Foreskin keratinocyte (primary cell): ENCODE measurements at places on chromosomes 16 and 17. TPM values are rescaled to one million over a fixed set of nuclear protein-coding genes. Genes with fewer than 3 reads are reported as not detected.

DNA sequence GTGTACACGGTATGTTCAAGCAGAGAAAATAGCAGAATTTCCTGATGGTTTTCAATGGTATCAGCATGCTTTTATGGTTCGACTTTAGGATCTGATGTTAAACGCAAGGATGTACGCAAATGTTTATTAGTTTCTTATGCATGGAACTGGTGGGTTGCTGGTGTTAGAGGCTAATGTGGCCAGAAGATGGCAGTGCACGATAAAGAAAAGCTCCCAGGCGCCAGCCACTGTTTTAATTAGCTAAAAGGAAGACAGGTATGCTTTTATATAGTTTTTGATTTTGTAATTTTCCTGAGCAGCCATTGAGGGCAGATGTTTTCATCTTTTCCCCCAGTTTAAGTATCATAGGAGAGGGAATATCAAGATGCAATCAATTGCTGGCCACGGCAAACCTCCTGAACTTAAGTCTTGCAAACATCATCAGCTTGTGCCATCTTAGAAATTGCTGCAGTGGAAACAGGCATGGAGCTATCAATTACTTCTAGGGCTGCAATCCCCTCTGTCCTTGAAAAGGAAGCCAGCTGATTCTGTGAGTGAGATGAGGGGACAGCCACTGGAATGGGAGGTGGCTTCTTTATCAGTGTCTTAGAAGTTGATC is 648.5 kb upstream of the RBFOX1 start:
- no peak for DNase-seq

GRCh38 chr17:28178800-28179199 is 136.3 kb downstream of the NLK start:
- DNase-seq, result no peak

DNA sequence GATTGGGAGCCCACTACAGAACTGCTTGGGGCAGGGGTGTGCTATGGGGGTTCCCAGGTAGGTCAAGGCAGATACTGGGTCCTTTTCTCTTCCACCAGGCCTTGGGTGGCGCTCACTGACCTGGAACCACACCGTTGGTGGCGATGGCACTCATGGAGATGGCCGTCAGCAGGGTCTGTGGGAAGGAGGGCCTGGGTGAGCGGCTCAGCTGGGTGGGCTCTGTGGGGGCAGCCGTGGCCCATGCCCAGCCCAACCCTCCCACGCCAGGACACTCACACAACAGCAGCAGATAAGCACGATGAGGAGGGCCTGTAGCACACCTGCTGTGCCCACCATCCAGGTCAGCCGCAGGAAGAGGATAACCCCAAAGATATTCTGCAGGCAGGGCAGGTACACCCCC is 10.8 kb downstream of the SLC12A4 start:
- DNase-seq, result no peak

GRCh38 chr16:30895627-30896260 is 670 bp upstream of the CTF1 start:
- DNase-seq, result no peak

GRCh38 chr17:57170866-57171265 is 85.5 kb upstream of the MSI2 start:
- no peak for DNase-seq

GRCh38 chr16:19997264-19997663 is 76.4 kb downstream of the GPR139 start:
- no peak for DNase-seq

DNA sequence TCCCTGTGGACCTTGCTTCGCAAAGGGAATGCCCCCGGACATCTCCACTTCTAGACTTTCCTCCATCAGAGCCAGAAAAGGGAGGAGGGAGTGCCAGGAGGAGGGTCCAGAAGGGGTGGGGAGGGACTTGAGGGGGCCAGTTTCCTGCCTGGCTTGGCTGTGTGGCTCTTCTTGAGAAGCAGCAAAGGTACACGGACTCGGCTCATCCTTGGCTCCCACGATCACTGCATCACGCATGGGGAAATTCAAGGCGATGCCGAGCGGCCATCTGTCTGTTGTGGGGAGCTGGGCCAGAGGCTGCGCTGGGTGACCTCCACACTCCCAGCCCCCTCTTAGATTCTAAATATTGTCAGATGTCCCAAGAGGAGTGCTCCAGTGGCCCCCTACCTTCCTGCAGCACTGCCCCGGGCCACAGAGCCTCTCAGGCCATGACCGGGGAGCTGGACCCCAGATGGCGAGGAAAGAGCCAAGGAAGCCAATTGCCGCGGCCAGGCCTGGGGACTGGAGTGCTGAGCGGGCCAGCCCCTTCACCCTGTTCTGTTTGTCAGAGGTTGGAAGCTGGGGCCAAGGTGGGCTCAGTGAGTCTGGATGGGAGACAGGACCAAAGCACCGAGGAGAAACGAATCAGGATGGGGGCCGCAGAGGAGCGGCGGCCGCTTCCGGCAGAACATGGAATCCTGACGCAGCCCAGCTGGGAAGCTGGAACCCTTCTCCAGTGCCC is 104.5 kb downstream of the RBFOX3 start:
- no peak for DNase-seq

GRCh38 chr17:7440113-7440833 is 961 bp downstream of the FGF11 start:
- DNase-seq, result no peak

- no peak for DNase-seq
Measured at GRCh38 chr16:58114827-58115825, 14.1 kb downstream of the CFAP20 start.

- DNase-seq, result peak; percentile 70
Measured at GRCh38 chr17:28282596-28282995, 36.4 kb upstream of the TMEM97 start.

The CRYM gene
- total RNA-seq, result not detected in 2 replicates

The RTN4RL1 gene
- total RNA-seq, result 2.6 and 4.2 TPM in 2 replicates
